GM12892 (cell line): ENCODE measurements at places on chromosomes 1 and 21.

GRCh38 chr1:181898773-181899172 lies 162.7 kb downstream of the ZNF648 start:
- no peak for DNase-seq

- no peak for DNase-seq
Measured at GRCh38 chr1:53652441-53653199, 86.3 kb downstream of the GLIS1 start.

- DNase-seq = no peak
Measured at GRCh38 chr1:159989581-159989980, 35.5 kb upstream of the SLAMF9 start.

DNA sequence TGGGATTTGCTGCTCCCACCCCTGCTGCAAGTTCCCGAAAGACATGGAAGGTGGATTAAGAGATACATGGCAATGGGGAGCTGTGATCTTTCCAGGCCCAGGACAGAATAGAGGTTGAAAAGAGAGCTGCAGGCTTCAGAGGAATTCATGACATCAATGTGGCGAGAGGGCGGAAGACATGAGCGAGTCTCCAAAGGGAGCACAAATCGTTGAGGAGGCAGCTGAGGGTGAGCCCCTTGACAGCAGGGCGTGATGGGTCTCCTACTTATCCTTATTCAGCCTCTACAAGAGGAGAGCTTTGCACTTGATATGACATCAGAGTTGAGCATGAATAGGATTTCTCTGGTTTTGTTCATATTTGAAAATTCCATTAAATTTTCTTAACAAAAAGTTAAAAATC lies 45.5 kb upstream of the TACSTD2 start:
- DNase-seq = no peak

DNA sequence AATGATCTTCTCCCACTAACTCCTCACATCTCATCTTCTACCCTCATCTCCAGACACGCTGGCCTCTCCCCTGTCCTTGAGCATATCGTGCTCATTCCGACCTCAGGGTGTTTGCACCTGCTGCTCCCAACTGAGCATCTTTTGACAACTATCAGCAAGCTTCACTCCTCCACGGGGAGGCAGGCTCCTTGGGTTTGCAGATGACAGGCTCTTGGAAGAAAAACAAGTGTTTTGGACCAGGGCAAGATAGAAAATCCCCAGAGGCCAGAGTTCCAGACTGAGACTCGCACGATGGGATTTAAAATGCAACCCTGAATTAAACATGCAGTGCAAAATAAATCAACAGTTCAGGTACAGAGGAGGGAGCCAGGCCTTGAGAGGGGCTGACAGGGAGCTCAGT lies 246.7 kb downstream of the PTPRU start:
- no peak for DNase-seq

- no peak for DNase-seq
Measured at GRCh38 chr1:157007306-157007705, 38.2 kb downstream of the ARHGEF11 start.

GRCh38 chr1:53740621-53741105 lies 1.7 kb upstream of the GLIS1 start:
- no peak for DNase-seq

DNA sequence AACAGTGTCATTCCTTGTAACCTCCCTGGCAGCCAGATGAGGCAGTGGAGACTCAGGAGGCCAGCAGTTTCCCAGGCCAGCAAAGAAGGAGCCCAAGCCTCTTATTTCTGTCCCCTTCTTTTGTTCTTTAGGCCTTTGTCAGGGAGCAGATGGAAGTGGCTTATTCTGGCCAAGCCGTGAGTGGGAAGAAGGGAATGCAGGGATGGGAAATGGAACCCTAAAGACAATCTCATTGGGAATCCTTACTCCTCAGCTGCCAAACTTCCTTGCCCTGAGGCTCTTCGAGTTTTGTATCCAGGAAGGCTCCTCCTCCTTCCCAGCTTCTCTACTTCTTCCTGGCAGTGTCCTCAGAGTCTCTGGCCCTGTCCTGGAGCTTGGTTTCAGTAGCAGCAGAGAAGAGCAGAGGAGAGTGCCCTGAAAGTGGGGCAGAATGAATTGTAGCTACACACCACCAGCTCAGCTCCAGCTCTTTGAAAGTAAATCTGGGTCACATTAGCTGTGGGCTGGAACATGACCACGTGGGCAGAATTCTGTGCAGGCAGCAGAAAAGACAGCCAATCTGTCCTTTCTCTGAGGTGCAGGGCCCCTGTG lies 63.9 kb downstream of the NDUFS5 start:
- no peak for DNase-seq

- no peak for DNase-seq
Measured at GRCh38 chr1:235504122-235504493, at the start of gene B3GALNT2. Gene B3GALNT2 (minus strand): TSS chr1:235504452. CDS start chr1:235504252, 200 bp downstream.

GRCh38 chr1:93993731-93994130 lies 84.5 kb upstream of the GCLM start:
- DNase-seq = no peak

- no peak for DNase-seq
Measured at GRCh38 chr1:51899022-51899421, 20.5 kb upstream of the NRDC start.

- no peak for DNase-seq
Measured at GRCh38 chr1:29461115-29461739, 224.9 kb downstream of the PTPRU start.

DNA sequence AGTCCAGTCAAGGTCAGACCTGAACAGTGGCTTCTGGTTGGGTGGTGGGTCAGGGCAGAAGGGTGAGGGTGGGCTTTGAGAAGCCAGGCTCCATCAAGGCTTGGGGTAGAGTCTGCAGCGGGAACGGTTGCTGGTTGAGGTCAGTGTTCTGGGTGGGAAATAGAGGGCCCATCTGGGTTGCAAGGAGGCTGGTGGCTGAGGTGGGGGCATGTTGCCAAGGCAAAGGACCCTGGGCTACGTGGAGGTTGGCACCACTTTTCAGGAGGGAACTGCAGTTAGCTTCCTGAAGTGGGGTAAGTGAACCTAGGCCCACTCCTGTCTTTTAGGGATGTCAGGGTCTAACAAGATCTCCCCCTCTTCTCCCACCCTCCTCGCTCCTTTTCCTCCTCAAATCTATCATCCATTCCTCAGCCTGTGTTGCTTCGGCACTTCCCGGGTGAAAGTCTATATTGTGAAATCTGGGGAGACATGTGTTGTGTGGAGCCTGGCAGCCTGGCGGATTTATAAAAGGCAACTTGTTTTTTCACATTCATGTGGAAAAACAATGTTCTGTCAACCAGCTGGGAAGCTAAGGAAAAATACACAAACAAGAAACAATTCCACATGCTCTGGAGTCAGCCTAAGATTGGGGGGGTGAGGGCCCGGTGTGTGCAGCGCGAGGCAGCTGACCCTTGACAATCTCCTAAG lies 1.5 kb downstream of the IL22RA1 start:
- no peak for DNase-seq

- DNase-seq = no peak
Measured at GRCh38 chr1:91891454-91891853, 5.5 kb upstream of the TGFBR3 start.

DNA sequence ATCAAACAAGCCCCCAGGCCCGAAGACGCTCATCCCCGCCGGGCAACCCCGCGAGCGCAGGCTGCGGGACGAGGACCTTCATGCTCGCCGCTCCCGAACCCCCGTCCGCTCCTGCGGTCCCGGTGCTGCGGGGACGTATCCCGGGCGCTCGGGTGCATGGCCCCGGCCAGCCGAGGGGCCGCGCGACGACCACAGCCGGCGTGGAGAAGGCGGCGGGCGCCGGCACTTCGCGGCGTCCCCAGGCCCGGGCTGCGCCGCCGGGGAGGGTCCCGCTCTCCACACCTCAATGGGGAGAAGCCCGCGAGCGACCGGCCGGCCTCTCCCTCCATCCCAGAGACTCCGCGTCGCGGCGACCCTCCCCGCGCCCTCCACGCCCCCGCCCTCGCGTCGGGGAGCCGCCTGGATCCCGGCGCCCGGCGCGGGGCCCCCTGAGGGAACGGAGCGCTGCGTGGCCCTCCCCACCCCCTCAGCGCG lies 401 bp downstream of the ERRFI1 start:
- DNase-seq = no peak

GRCh38 chr21:32710069-32710784 lies 17.6 kb downstream of the SYNJ1 start:
- DNase-seq = no peak

GRCh38 chr1:38958967-38959366 lies 17.3 kb upstream of the RHBDL2 start:
- no peak for DNase-seq

- peak; percentile 76 for DNase-seq
Measured at GRCh38 chr21:45596704-45597318, 46.7 kb upstream of the PCBP3 start.

DNA sequence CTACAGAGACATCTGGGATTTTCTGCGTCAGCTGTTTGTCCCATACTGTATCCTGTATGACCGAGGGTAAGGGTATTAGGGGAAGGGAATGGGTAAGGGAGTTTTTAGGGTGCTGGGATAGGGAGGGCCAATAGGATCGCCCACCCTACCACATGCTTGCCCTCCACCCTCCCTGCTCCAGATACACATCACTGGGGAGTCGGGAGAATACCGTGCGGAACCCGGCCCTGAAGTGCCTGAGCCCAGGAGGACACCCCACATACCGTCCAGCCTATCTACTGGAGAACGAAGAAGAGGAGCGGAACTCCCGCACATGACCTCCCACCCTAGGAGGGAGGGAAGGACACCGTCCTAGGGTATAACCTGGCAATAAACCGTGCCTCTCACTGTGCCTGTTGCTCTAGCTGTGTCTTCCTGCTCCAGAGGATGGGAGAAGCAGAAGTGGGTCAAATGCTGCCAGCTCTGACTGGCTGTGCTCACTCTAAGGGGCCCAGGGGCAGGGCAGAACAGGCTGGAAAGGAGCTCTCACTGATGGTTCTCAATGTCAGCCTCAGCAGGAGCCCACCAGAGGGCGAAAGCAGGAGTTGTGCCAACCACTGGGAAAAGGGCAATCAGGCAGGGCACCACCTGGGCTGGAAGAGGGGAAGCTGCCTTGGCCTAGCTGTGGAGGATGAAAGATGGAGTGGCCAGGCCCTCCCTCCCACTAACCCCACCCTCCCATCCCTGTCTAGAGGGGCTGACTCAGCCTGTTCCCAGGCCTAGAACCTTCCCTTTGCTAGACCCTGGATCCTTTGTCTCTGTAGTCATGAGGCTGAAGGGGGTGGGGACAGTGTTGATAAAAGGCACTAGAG lies 440 bp upstream of the LENEP start:
- DNase-seq = no peak

GRCh38 chr1:44636688-44637598 lies 37.3 kb downstream of the TMEM53 start:
- no peak for DNase-seq

- no peak for DNase-seq
Measured at GRCh38 chr1:204463125-204464060, 31.2 kb downstream of the PIK3C2B start.

DNA sequence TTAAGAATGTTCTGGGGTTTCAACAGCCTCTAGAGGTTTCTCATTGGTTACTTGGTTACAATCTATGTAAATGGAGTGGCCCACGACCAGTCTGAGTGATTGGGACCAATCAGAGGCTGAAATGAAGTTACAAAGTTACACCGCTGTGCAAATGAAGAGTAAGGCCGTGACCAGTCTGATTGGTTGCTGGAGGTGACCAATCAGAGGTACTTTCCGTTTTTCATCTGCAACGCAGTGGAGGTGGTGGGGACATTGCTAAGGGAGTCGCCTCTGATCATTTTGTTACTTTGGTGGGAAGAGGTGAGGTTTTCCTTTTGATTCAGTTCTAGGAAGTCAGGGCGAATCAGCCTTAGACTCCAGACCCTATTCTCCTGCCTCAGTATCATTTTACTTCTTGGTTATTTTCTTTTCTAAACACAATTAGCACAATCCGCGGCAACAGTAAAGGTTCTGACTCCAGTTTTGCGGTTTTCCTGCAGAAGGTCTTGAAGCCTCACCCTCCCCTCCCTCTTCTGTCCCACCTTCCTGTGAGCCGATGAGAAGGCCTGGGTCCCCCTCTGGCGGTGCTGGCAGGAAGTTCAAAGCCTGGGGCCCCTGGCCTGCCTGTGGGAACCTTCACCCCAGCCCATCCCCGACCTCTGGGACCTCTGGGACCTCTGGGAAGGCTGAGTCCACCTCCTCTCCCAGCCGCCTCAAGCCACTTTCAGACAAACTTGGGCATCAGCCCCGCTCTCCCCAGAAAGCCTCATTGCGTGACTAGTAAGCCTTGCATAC lies 38.7 kb upstream of the TTC34 start:
- no peak for DNase-seq

DNA sequence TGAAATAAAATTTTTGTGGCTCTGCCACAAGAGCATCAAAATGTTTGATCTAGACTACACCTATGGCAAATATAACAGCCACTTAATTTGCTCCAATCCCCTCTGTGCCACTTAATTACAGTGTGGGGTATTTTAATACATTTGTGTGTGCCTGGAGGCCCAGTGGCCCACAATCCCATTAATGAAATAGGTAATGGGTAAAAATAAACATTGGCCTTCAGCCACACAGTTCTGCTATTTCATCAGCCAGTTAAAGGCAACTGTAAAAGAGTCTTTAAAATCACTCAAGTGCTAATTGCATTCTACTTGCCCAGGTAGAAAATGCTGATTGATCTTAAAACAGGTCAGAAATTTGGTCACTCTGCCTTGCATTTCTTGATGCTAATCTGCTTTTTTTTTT lies 151.6 kb upstream of the UBE2U start:
- no peak for DNase-seq

DNA sequence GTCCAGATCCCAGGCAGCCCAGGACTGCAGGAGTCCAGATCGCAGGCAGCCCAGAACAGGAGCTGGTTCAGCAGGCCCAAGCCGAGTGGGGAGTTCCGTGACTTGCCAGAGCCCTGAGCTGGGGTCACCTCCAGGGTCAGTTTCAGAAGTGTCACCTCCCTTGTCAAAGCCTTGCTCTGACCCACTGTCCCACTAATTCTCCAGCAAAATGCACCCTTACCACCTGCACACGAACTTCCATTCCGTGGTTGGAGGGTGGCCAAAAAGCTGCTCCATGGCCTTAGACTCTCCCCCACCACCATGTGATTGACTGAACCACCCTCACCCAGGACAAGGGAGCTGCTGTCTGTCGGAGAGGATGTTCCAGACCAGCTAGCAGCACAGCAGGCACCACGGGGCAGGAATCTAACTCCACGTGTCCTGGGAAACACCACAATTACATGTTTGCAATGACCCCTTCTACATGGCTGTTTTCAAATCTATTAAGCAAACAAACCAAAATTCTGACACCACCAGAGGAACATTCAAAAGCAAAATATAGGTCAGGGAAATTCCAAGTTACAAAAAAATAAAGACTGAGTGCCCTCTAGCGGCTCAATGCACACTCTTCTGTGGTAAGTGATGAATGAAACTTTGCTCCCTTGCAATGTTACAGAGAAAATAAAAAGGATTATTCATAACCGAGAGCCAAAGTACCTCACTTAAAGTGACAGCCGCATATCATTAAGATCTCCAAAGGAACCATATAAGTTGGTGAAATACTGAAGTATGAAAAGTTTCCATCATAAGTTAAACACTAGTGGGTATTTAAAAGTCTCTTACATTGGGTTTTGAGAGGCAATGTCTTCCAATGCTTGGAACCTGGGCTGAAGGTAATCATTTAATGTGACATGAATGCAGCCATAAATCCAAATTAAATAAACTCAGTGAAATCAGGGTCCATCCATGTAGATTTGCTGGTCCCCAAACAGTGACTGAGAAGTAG lies 76.3 kb downstream of the NPHP4 start:
- no peak for DNase-seq

- DNase-seq = no peak
Measured at GRCh38 chr1:77732090-77732489, 27.6 kb downstream of the USP33 start.

- DNase-seq = peak; percentile 13
Measured at GRCh38 chr1:217333939-217334338, 297.0 kb downstream of the GPATCH2 start.

GRCh38 chr1:6012529-6013318 lies 20.5 kb upstream of the NPHP4 start:
- no peak for DNase-seq
